ENCODE measurements at places on chromosomes 4 and X.

- DNase-seq, result peak; percentile 37
Measured at GRCh38 chr4:40976343-40976742, 226.6 kb downstream of the NSUN7 start.

DNA sequence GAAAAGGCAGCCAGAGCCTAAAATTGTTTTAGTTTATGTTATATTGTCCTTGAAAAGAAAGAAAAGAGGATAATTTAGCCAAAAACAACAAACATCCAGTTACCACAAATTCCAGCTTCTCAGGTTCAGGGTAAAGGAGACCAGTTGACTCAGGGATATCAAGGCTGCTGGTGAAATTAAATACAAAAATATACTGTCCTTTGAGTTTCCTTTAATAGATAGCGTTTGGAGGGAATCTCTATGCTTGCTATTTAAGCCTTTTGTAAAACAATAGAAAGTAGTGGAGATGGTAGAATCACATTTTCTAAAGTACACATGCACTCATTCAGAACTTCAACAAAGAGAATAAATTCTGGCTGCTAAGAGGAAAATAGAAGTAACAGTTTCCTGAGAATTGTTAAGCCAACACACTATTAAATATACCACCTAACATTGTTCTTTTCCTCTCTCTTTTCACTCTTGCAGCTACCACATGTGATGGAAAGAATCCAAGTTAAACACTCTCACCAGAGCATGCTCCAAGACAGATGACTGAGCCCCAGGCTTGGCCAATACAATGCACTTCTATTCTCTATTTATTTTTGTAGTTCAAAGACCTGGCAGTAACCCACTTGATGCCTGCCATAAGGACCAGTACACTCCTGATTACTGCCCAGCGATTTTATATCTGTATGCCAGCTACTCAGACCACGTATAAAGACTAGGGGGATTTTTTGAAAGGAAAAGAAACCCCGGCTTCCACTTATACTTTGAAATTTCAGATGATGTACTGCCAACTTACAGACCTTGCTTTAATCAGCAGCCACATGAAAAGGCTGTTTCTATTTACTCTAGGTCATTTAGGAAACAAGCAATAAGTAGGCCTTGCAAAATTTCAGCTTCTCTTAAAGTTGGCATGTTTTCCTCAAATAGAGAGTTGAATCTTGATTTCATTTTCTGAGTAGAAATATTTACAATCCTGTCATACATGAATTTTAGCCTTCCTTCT, 756.9 kb downstream of the FAT4 start:
- peak; percentile 44 for DNase-seq

DNA sequence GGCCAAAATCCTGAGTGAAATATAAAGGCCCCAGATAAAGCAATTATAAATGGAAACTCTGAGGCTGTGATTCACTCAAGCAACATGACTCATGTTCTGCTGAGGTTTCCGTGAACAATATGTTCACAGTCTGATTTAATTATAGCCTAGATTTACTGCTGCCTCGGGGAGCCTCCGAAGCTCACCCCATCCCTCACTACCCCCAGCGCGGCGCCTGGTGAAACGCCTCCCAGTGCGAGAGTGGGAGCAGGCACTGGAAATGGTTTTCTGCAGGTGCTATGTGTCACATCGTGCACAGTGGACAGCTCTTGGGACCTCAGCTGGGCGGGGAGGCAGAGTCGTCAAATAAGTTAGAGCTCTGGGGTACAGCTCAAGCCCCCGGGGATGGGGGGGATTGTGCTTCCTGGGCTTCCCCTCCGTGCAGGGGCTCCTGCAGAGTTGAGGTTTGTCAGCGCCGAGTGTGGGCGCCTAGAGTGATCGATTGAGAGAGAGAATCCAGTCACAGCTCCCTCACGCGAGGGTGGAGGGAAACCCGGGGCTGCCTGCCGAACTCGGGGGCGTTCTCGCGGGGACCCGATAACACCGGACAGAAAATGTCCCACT, 110.6 kb downstream of the PHKA2 start:
- peak; percentile 73 for DNase-seq

GRCh38 chr4:48173056-48173991, 39.3 kb upstream of the TXK start:
- DNase-seq, result no peak

GRCh38 chr4:2928242-2929176, 34.7 kb downstream of the NOP14 start:
- no peak for DNase-seq

Data from COLO829 (cell line).